MCF 10A (cell line): ENCODE measurements at places on chromosomes 2 and 18. TPM values are rescaled to one million over a fixed set of nuclear protein-coding genes. Genes with fewer than 3 reads are reported as not detected.

The LINC00305 gene
- not detected in 2 replicates for total RNA-seq

The PROM2 gene
- 2.6 and 2.8 TPM in 2 replicates for total RNA-seq

The GALNT5 gene
- not detected in 2 replicates for total RNA-seq

The OXER1 gene
- not detected in 2 replicates for total RNA-seq

The RAB27B gene
- 32.2 and 73.5 TPM in 2 replicates for total RNA-seq

The SPHKAP gene
- not detected in 2 replicates for total RNA-seq

The DPYSL5 gene
- total RNA-seq, result not detected in 2 replicates

The OTOS gene
- total RNA-seq, result not detected in 2 replicates

The ASIC4 gene
- 0.17 TPM in 1 of 2 replicates, not detected in the other for total RNA-seq

The LYPD1 gene
- total RNA-seq, result not detected in 2 replicates

The SPC25 gene
- 2.5 and 3.5 TPM in 2 replicates for total RNA-seq

The ADAM17 gene
- 44.3 and 47.3 TPM in 2 replicates for total RNA-seq

The METTL5 gene
- 68.0 and 109 TPM in 2 replicates for total RNA-seq

The RAD51AP2 gene
- total RNA-seq, result 0.10 and 0.14 TPM in 2 replicates

The LRP2 gene
- 0.02 and 0.07 TPM in 2 replicates for total RNA-seq

The ZNF513 gene
- 14.8 and 16.2 TPM in 2 replicates for total RNA-seq

The ST6GAL2 gene
- total RNA-seq, result 0.34 and 0.68 TPM in 2 replicates

The SLC14A1 gene
- total RNA-seq, result not detected in 2 replicates

The SRD5A2 gene
- not detected in 2 replicates for total RNA-seq

The GALR1 gene
- not detected in 2 replicates for total RNA-seq

The ERBB4 gene
- not detected in 2 replicates for total RNA-seq

The SNED1 gene
- total RNA-seq, result 18.0 and 22.0 TPM in 2 replicates

The TIA1 gene
- 75.7 and 83.9 TPM in 2 replicates for total RNA-seq

The OBSL1 gene
- 29.0 and 29.8 TPM in 2 replicates for total RNA-seq

The ARID5A gene
- 3.0 and 3.4 TPM in 2 replicates for total RNA-seq

The ANKRD23 gene
- 3.4 and 7.6 TPM in 2 replicates for total RNA-seq

The DRC1 gene
- total RNA-seq, result not detected in 2 replicates

The ANKRD30B gene
- total RNA-seq, result not detected in 2 replicates

The XDH gene
- total RNA-seq, result 29.3 and 47.5 TPM in 2 replicates

The NDUFV2 gene
- total RNA-seq, result 192 and 202 TPM in 2 replicates

The TUBB8B gene
- not detected in 2 replicates for total RNA-seq
